Glomerular endothelial cell (primary cell): ENCODE measurements at places on chromosomes 3 and 15. TPM values are rescaled to one million over a fixed set of nuclear protein-coding genes. Genes with fewer than 3 reads are reported as not detected.

Gene FOXL2
- 0.06 and 0.58 TPM in 2 replicates for total RNA-seq

Gene MESP1
- 0.58 and 1.5 TPM in 2 replicates for total RNA-seq

Gene PLSCR5
- not detected in 2 replicates for total RNA-seq

Gene RASGRP1
- 0.10 and 0.12 TPM in 2 replicates for total RNA-seq

Gene CCDC66
- 4.3 and 20.1 TPM in 2 replicates for total RNA-seq

Gene CMTM8
- 2.7 and 5.6 TPM in 2 replicates for total RNA-seq

Gene ROPN1
- total RNA-seq = not detected in 2 replicates

Gene SLC6A1
- not detected in 2 replicates for total RNA-seq

Gene ALDH1A3
- total RNA-seq = 19.6 and 27.1 TPM in 2 replicates

Gene ZNF774
- total RNA-seq = 1.3 and 1.6 TPM in 2 replicates

Gene SEMA6D
- 2.7 and 5.6 TPM in 2 replicates for total RNA-seq

Gene ELL3
- total RNA-seq = 2.1 and 3.6 TPM in 2 replicates

Gene JMJD7
- total RNA-seq = 3.6 and 4.5 TPM in 2 replicates

Gene SIDT1
- 0.99 TPM in 1 of 2 replicates, not detected in the other for total RNA-seq

Gene RAB8B
- 23.2 and 26.1 TPM in 2 replicates for total RNA-seq

Gene WNT7A
- 0.24 TPM in 1 of 2 replicates, not detected in the other for total RNA-seq

Gene GXYLT2
- total RNA-seq = 2.7 and 4.8 TPM in 2 replicates

Gene PLSCR2
- not detected in 2 replicates for total RNA-seq

Gene LRTM1
- total RNA-seq = not detected in 2 replicates

Gene LARP6
- 18.4 and 48.9 TPM in 2 replicates for total RNA-seq

Gene VIPR1
- total RNA-seq = 1.4 and 6.9 TPM in 2 replicates

Gene ADPRH
- total RNA-seq = 8.9 and 9.9 TPM in 2 replicates

Gene TRPC1
- total RNA-seq = 10.7 and 14.1 TPM in 2 replicates

Gene GOLGA8Q
- not detected in 2 replicates for total RNA-seq

Gene COMMD2
- 25.9 and 34.6 TPM in 2 replicates for total RNA-seq

Gene TBCCD1
- 12.4 and 16.1 TPM in 2 replicates for total RNA-seq

Gene TTC21A
- total RNA-seq = 1.6 and 6.5 TPM in 2 replicates

Gene CPN2
- total RNA-seq = not detected in 2 replicates

Gene TGM4
- total RNA-seq = not detected in 2 replicates

Gene ACKR4
- total RNA-seq = 0.58 and 0.64 TPM in 2 replicates

Gene HIGD2B
- not detected in 2 replicates for total RNA-seq

Gene SLC28A1
- not detected in 2 replicates for total RNA-seq

Gene CLRN1
- total RNA-seq = not detected in 2 replicates

Gene TAGLN3
- total RNA-seq = 0.76 and 2.8 TPM in 2 replicates

Gene IL17RE
- total RNA-seq = 0.39 and 1.3 TPM in 2 replicates

Gene GPR27
- total RNA-seq = 0.19 TPM in 1 of 2 replicates, not detected in the other

Gene STAB1
- total RNA-seq = 277 and 404 TPM in 2 replicates

Gene SPTBN5
- total RNA-seq = 6.8 and 15.0 TPM in 2 replicates

Gene FBXO45
- total RNA-seq = 9.8 and 10.2 TPM in 2 replicates

Gene CCDC80
- 7.6 and 16.2 TPM in 2 replicates for total RNA-seq

Gene SNTN
- total RNA-seq = not detected in 2 replicates
